Left forelimb (tissue), 1 donor: ENCODE measurements at places on chromosomes 7 and 10.

DNA sequence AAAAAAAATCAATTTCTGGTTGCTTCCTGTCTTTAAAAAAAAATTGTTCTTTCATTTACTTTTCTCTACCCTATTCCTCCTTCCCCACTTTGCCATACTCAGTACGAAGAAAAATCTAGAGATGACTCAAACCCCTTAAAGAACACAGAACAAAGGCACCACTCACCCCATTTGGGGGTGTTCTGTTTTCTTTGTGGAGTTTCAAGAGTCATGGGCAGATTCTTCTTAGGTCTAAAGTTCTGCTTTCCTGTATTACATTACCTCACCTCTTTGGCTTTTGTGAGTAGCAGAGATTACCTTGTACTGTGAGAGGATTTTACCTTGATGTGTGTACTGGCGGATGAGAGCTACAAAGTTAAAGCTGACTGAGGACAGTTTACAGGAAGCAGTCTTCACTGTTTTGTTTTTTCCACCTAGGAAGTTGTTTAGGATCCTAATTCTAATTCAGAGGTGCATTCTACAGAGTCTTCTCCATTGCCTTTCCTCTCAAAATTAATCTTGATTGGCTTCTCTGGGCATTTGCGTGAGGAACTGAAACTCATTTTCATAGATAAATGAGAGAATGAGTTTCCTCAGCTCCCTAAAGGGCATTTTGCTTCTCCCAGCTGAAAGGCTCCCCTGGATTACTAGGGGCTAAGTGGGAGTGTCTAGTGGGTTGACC, 20.7 kb downstream of the AVL9 start:
- no peak for DNase-seq

- DNase-seq: no peak
Measured at GRCh38 chr10:118106426-118106825, 59.7 kb upstream of the RAB11FIP2 start.

- no peak for DNase-seq
Measured at GRCh38 chr10:128173386-128173785, 47.2 kb upstream of the MKI67 start.

DNA sequence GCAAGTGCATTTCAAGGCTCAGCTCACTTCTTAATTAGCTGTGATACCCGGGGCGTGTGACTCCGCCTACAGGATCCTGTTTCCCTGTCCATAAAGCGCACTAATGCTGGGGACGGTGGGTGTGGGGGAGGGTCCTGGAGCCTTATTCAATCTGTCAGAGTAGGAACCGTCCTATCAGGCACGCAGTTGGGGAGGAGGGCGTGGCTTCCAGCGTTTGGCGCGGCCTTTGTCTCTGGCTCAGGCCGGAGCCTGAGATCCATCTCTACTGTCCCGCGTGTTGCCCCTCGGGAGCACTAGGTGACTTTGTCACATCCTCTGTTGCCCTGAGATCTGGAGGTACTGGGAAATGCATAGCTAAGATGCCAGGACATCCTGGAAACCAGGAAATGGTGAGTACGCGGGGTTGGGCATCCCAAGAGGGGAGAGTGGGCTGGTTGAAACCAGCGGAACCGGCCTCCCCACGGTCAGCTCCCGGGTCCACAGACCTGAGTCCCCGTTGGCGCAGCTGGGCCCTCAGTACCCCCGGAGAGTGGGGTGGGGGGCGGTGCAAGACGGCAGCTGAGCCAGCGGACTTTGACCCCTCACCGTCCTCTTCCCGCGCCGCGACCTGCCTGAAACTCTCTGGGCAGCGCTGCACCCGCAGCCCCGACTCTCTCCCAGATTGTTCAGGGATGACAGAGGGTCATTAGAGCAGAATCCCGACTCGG, 104.4 kb upstream of the ZNF92 start:
- peak; percentile 87 for DNase-seq

- DNase-seq: no peak
Measured at GRCh38 chr7:143352531-143353002, 9.9 kb downstream of the FAM131B start.

DNA sequence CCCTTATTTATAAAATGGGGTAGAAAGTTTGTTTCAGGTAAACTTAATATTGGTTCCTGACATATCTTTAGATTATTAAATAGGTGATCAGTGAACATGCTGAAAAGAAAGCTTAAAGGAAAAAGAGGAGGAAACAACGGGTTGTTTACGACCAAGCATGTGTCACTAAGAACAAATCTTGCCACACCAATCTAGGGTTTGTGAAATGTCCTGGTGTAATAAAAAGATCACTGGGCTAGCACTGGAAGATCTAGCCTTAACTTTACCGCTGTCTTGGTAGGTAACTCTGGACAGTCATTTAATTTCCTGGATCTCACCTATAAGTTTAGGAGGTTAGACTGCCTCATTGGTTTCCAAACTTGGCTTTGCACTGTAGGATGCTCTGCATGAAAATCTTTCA, 19.0 kb downstream of the VPS26A start:
- no peak for DNase-seq

DNA sequence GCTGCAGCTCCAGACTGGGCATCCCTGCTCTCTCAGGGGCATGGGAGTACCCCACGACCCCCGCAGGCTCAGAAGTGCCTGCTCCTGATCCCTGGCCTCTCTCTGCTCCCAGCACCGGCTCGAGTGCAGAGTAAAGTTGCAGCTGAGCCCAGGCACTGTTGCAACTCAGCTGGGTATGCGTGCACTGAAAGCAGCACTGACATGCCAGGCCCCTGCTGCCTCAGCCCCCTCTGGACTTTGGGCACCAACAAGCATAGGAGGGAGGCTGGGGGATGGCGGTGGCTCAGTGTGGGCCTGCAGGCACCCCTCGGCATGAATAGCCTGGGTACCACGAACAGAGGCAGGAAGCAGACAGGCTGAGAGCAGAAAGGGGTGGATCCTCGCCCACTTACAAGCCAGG, 295.3 kb downstream of the GRM8 start:
- DNase-seq: no peak

DNA sequence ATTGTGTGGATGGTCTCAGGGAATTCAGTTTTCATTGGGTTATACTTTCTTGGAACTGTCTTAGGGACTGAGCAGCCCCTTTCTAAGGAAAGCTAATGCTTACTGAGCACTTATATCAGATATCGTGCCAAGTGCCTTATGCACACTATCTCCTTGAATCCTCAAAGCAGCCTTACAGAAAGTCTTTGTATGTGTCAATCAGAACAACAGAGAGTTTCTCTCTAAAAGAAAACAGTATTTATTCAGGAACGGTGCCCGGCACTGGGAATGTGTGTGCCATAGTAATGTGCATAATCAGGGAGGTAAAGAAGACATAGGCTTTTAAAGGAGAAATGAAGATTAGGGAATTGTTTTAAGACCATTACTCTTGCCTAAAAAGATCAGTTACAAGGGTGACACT, 17.3 kb downstream of the ANTXRL start:
- DNase-seq: no peak

DNA sequence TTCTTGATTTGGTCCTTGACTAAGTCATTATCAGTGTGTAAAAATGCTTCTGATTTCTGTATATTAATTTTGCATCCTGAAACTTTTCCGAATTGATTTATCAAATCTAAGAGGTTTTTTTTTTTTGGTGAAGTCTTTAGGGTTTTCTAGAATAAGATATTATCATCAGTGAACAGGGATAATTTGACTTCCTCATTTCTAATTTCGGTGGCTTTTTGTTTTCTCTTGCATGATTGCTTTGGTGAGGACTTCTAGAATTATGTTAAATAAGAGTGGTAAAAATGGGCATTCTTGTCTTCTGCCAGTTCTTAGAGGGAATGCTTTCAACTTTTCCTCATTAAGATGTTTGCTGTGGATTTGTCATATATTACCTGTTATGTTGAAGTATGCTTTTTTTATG, 170.5 kb downstream of the CCDC7 start:
- DNase-seq: no peak

DNA sequence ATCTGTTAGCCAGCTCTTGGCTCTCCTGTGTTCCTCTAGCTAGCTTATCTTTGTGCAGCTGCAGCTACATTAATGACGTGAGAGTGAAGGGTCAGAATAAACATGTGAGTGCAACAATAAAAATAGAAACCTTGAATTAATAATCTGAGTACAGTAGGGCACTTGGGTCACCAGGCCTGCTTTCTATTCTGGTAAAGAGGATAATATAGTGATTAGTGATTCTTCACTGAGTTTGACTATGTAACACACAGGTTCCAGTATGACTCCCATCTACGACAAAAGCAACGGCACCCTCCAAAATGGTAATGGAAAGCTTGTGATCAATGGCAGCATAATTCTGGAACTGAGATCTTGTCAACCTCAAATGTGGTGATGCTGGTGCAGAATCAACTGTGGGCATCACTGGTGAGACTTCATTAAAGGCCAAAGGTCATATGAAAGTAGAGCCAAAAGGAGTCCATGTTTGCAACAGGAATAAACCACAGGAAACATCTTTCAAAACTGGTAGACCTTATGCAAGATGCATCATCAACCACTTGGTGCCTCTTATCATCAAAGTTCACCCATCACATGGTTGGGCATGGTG, 77.6 kb downstream of the NRBF2 start:
- no peak for DNase-seq

DNA sequence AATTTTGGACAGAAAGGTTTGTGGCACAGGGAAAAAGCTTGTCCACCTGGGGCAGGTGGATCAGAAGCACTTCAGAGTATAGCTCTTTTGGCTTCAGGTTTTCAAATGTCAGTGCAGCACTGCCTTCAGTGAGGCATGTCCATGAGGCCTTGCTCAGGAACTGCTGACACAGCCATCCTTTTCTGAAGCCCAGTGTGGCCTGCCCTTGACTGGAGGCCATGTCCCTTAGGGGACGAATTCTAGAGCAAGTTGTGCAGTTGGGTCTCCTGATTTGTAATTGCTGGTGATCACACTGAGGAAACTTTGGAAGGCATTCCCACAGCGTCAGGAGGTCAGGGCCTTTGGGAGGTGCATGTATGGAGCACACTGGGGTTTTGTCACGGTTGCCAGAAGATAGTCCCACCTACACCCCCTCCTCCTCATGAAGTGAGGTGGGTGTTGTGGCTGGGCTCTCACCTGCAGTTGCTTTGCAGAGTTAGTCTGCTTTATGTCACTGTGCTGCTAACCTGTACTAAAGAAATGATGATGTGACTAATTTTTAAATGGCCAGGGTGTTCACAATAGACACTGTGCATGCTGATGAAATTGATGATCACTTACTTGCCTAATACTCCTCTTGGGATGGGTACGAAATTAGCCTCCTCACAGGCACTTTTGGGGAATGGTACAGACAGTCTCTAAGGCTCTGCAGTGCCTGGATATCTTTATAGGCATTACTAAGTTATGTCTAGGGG, 41.7 kb downstream of the OGDH start:
- no peak for DNase-seq

DNA sequence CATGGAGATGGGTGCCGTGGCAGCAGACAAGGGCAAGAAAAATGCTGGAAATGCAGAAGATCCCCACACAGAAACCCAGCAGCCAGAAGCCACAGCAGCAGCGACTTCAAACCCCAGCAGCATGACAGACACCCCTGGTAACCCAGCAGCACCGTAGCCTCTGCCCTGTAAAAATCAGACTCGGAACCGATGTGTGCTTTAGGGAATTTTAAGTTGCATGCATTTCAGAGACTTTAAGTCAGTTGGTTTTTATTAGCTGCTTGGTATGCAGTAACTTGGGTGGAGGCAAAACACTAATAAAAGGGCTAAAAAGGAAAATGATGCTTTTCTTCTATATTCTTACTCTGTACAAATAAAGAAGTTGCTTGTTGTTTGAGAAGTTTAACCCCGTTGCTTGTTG, 25.9 kb downstream of the BAG3 start:
- DNase-seq: no peak

GRCh38 chr7:57423768-57424167, 26.2 kb upstream of the ZNF716 start:
- no peak for DNase-seq

DNA sequence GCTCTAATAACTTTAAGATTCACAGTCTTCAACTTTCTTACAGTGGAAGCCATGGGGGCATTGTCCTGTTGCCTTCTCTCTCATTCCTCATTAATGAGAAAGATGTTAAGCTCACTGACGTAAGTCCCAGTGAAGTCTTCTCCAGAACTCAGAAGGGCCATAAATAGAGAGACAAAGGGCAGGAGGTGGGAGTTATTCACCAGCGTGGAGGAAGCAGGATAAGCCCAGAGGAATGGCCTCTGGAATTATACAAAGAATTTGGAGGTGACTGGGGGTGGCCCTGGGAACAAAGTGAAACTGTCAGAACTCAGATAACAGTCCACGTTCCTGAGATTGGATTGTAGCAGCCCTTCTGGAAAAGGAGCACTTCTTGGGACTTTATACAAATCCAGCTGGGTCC, 52.4 kb downstream of the SORBS1 start:
- no peak for DNase-seq

- no peak for DNase-seq
Measured at GRCh38 chr10:27857616-27858015, 112.0 kb upstream of the MKX start.

DNA sequence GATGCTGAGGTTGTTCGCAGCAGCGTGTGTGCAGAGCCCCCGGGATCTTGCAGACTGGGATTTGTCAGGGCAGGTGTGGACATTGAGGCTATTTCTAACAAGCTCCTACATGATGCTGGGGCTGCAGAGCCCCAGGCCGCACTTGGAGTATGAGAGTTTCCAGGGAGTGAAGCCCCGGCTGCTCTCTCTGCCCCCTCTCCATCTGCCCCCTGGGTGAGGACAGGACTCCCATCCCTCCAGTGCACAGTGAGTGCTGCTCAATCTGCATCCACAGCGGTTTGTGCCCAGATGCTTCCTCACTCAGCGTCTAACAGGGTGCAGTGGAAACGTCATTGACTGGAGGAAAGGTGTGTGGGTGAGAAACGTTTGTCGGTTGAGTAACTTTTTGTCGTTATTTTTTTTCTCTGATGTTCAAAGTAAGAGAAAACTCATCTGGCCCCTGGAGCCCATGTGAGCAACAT, 25.3 kb downstream of the IL2RA start:
- no peak for DNase-seq

- no peak for DNase-seq
Measured at GRCh38 chr10:31650010-31650409, 278.6 kb downstream of the ARHGAP12 start.

GRCh38 chr10:1654247-1654646, 83.1 kb downstream of the ADARB2 start:
- DNase-seq: peak; percentile 50

DNA sequence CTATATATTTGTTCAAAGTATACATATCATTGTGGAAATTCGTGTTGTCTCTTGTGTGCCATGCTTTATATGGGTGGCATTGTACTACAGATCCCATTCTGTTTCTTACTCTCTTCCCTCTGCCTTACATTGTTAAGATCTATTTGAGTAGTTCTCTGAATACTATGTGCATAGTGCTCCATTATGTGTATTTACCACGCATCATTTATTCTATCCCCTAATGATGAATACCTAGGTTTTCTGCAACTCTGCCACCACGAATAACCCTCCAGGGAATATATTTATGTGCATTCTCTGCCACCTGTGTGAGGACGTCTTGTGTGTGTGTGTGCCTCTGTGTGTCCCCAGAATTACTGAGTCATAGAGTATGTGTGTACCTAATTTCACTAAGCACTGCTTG, 431.2 kb upstream of the C7orf33 start:
- DNase-seq: no peak

DNA sequence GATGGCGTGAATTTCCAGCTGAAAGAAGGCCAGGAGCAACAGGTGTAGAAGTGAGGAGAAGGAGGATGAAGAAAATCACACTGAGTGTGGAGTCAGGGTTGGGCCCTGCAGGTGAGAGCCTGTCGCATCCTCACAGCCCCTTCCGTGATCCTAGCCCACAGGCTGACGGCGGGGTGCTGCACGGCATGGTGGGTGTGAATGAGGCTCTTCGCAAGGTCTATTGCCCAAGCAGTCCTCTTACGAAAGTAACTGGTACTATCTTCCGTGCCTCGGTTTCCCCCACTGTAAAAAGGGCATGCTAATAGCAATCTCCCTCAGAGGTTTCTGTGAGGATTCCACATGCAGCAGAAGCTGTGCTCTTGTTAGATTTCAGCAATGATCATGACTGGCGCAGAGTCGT, 129.9 kb upstream of the TNS3 start:
- no peak for DNase-seq
